ENCODE measurements at places on chromosomes 5 and 9. TPM values are rescaled to one million over a fixed set of nuclear protein-coding genes. Genes with fewer than 3 reads are reported as not detected.

GRCh38 chr9:135043345-135043744 is 44.1 kb upstream of the OLFM1 start:
- no peaks in the 10 kb centered on the region for H3K4me1 ChIP-seq
- H3K36me3 ChIP-seq, result no peaks in the 10 kb centered on the region
- no peak for DNase-seq
- no peak overlapping the region for H3K27ac ChIP-seq

PCDHB4 gene
- 5.4 TPM for total RNA-seq

GRCh38 chr9:96047741-96048103 is 172.2 kb downstream of the ERCC6L2 start:
- no peak overlapping the region for H3K4me3 ChIP-seq
- H3K27ac ChIP-seq, result no peak overlapping the region
- peaks cover 11% of the 10 kb centered on the region for H3K4me1 ChIP-seq
- no peak for DNase-seq

GRCh38 chr5:76422227-76422626 is 19.1 kb downstream of the IQGAP2 start:
- peaks cover 20% of the 10 kb centered on the region for H3K4me1 ChIP-seq
- H3K27ac ChIP-seq, result no peak overlapping the region
- DNase-seq, result no peak
- no peaks in the 10 kb centered on the region for H3K36me3 ChIP-seq
- no peak overlapping the region for H3K4me3 ChIP-seq

DNA sequence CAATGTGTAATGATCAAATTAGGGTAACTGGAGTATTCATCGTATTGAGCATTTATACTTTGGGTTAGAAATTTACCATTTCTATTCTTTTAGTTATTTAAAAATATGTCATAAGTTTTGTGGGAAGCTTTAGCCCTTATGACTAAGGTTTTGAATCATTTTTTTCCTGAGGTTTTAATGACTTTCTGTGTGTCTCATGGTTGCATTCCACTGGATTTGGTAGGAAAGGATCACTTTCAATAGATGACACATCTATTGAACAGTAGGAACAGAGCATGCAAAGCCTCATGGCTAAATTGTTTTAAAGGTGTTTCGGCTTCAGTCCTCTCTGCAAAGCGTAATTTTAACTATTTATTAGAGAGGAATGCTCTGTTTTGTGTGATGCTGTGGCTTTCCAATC is 512.4 kb upstream of the CHD1 start:
- H3K36me3 ChIP-seq, result no peaks in the 10 kb centered on the region
- H3K4me1 ChIP-seq, result no peaks in the 10 kb centered on the region
- H3K27me3 ChIP-seq, result peaks cover 2% of the 10 kb centered on the region
- no peak for DNase-seq
- no peak overlapping the region for H3K27ac ChIP-seq
- H3K4me3 ChIP-seq, result no peak overlapping the region

- peaks cover 57% of the 10 kb centered on the region for H3K27me3 ChIP-seq
- no peaks in the 10 kb centered on the region for H3K36me3 ChIP-seq
- H3K4me3 ChIP-seq, result no peak overlapping the region
- H3K4me1 ChIP-seq, result no peaks in the 10 kb centered on the region
These were observed 18.8 kb upstream of the FCN1 start for GRCh38 chr9:134936346-134937163.

GRCh38 chr5:157890836-157891597 is 32.1 kb upstream of the CLINT1 start:
- no peak overlapping the region for H3K27ac ChIP-seq
- peaks cover 1% of the 10 kb centered on the region for H3K36me3 ChIP-seq
- no peak for DNase-seq

GRCh38 chr5:21810737-21811316 is 1042.3 kb downstream of the CDH12 start:
- H3K36me3 ChIP-seq, result no peaks in the 10 kb centered on the region
- peaks cover 23% of the 10 kb centered on the region for H3K27me3 ChIP-seq
- no peak overlapping the region for H3K27ac ChIP-seq
- DNase-seq, result no peak
- no peak overlapping the region for H3K4me3 ChIP-seq

ZNF354C gene
- 3.8 TPM for total RNA-seq

MOCS2 gene
- total RNA-seq, result 34.1 TPM

Measured in chondrocyte (in vitro differentiated cells).